NCI-H446 (cell line): ENCODE measurements at places on chromosomes 2 and 18.

DNA sequence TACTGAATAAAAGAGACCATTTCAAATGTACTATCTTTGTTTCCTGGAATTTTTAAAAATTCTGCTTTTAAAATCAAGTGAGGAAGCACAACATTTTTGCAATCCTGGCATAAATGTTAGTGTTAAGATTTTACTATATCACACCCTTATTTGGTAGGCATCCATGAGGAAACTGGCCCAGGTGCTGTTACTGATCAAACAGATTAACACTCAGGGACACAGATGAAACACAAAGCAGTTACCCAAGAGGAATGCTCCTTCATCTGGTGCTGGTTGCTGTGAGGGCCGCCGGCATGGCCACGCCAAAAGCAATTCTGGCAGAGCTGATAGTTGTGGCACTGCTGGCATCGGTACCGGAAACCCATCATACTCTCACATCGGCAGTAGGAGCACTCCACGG is 96.8 kb downstream of the DTNB start:
- DNase-seq = no peak

DNA sequence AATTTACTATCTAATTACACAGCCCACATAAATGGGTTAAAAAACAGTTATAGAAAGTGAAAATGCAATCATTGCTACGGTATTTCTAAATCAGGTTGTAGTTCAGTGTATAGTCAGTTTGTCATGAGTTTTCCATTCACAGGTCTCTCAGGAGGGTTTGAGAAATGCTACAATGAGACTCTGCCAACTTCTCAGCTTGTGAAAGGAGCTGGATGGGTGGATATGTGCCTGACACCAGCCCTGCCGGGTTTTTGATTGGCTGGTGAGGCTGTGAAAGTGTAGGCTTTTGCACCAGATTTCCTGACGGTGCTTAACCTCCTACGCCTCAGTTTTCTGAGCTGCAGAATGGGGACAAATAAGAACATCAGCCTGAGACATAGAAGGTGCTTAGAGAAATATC is 102.6 kb upstream of the SMIM21 start:
- no peak for DNase-seq

GRCh38 chr2:48207851-48208250 is 301.6 kb upstream of the FBXO11 start:
- no peak for DNase-seq

GRCh38 chr2:80548469-80548868 is 243.9 kb upstream of the LRRTM1 start:
- DNase-seq = no peak

DNA sequence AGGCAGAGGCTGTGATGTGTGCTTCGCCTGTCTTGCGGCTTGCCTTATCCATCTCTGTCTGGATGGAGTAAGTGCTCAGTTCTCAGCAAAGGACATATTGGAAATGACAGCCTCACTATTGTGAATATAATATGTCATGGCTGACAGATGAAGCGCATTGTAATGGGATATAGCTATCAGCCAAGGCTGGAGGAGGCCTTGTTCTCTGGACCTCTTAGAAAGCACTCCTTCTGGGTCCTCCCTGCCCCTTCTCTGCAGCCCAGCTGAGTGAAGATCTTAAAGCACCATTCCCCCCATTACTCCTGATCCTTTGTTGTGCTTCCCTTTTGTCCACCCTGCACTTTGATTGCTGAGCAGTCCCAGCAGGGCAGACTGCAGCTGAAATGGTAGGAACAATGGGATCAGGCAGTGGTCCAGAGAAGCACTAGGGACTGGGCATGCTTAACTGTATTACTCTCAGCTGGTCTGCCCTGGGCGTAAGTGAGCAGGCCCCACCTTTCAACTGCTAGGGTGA is 265.3 kb downstream of the SETBP1 start:
- no peak for DNase-seq

GRCh38 chr2:236947896-236948295 is 137.8 kb upstream of the COPS8 start:
- no peak for DNase-seq

GRCh38 chr2:128490881-128491691 is 172.4 kb upstream of the HS6ST1 start:
- no peak for DNase-seq

DNA sequence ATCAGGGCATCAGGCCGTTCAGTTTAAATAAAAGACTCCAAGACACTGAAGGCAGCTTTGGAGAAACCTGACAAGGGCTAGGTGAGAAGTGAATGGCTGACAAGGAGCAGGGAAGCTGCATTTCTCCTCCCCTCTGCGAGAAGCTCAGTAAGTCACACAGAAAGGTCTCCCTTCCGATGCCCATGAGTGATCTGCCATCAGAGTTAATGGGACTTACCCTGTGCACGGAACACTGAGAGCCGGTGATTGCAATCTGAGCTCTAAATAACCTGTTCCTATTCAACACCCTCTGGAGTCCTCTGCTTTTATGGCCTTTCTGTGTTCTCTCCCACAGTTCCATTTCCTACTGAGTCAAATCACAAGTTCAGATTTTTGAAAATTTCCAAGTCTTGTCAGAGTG is 322.2 kb upstream of the MYT1L start:
- no peak for DNase-seq

DNA sequence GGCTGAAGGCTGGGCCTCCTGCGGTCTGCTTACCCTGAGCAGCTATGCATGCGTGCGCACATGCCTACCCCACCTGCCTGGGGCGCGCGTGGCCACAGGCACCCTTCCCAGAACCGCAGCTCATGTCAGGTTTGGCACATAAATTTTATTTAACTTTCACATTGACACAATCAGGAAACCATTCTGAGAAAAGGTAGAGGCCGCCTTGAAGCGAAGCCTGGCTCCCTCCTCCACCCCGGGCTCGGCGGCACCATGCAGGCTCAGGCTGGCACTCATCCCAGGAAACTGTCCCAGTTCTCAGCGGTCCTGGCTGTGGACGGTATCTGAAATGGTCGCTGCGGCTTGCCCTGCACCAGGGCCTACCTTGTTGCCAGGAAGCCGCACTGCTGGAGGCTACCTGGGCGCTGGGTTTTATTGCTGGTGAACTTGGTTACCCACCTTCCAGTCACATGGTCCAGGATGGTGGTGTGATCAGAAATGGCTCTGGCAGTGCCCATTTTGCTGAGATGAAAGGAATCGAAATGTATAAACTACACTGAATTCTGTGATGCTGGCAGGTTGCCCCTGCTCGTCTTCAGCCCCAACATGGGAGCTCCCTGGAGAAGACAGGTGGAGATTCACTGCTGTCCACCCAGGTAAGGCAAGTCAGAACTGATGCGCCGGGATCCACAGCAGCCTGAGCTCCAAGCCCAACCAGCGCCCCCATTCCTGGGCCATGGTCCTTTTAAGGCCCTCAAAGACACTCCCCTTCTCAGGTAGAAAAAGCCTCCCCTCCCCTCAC is 25.5 kb downstream of the CHST10 start:
- no peak for DNase-seq
